NCI-H1105 treated with DMSO at 0.1 percent for 48 hours (cell line): ENCODE measurements at places on chromosomes 4 and X.

- no peak for DNase-seq
These were observed 440.7 kb downstream of the IL15 start for GRCh38 chr4:142077048-142077447.

GRCh38 chr4:86955888-86956451 lies 21.2 kb downstream of the AFF1 start:
- DNase-seq, result no peak

DNA sequence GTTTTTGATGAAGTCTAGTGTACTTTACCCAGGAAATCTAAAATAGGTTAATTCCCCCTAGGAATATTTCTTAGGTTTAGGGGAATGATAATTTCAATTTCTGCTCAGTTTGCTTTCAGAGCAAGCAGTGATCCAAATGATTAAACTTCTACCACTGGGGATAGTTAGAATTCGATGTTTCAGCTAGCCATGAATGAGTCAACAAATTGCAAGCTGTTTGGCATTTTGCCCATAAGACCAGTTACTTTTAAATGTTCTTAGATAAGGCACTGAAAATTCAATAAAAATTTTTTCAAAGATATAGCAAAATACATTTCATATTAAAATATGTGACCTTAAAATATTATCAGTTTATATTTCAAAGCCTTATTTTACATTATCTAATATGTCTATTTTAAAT lies 993.6 kb downstream of the ARAP2 start:
- peak; percentile 7 for DNase-seq

DNA sequence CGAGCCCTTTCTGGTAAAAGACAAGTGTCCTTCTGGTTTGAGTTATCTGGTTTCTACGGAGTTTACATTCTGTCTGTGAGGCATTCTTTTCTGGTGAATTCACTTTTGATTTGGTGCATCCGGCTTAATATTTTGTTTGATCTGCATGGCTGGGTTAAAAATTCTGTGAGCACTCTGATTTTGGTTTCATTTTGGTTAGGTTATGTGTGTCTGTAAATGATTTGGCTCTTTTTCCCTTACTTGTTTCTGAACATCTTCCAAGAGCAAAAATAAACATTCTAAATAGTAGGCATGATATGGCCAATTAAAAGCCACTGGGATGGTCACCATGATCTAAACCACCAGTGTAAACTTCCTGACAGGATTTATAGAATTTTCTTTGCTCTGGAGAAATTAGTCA lies 85.7 kb upstream of the PTPN13 start:
- DNase-seq, result no peak

DNA sequence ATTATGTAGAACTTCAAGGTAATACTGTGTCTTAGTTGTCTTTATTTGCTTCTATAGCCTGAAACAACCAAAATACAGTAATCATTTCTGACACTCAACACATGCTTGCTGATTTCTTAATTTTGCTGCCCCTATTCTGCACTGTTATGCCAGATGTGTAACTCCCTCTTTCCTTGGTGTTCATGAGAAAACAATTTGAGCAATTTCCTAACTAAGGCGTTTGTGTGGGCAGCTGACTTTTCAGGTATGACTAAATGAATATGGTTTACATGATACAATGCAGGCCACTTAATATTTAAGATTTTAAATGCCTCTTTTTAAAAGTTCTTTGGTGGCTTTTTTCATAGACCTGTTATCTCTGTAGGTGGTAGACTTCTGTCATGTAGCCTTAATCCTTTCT lies 46.1 kb upstream of the CENPE start:
- DNase-seq, result no peak
